ENCODE measurements at places on chromosomes 3 and 15.

GRCh38 chr15:53009093-53009492, 219.0 kb upstream of the ONECUT1 start:
- peaks cover 3% of the 10 kb centered on the region for H3K27me3 ChIP-seq
- no peak overlapping the region for H3K4me3 ChIP-seq
- no peaks in the 10 kb centered on the region for H3K36me3 ChIP-seq
- no peak overlapping the region for H3K27ac ChIP-seq
- no peaks in the 10 kb centered on the region for H3K4me1 ChIP-seq

GRCh38 chr15:81893182-81893835, 152.5 kb downstream of the MEX3B start:
- no peaks in the 10 kb centered on the region for H3K4me1 ChIP-seq
- peaks cover 2% of the 10 kb centered on the region for H3K27me3 ChIP-seq
- no peak overlapping the region for H3K27ac ChIP-seq
- no peaks in the 10 kb centered on the region for H3K36me3 ChIP-seq
- no peak for DNase-seq

DNA sequence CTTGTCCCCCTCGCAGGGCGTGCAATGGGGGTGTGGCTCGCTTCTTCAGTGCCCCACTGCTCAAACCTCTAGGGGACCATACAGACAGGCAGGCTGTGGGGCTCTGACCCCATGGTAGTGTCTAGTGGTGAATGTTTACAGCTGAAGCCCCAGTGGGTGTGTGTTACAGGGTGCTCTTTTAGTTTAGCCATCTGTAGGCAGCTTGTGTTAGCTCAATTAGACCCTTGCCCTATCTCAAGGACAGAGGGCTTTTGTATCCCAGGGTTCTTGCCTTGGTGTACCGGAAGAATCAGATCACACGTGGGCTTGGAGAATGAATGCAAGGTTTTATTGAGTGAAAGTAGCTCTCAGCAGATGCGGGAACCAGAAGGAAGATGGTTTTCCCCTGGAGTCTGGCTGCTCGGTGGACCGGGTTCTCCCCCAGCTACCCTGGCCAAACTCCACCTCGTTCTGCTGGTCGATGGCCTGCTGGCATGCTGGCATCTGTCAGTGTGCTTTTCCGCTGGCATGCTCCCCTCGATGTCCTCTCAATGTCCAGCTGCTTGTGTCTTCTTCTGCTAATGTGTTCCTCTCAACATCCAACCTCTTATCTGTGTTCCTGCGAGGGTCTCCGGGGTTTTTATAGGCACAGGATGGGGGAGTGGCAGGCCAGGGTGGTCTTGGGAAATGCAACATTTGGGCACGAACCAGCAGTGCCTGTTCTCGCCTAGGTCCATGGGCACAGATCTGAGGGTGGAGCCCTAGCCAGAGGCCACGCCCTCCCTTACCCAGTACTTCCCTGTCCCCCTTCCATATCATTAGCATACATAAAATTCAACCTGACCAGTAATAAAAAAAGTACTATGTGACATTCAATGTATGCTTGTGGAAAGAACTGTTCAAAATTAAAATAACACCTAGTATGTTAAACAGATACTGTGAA, 6.6 kb downstream of the SPCS1 start:
- no peak for DNase-seq
- no peak overlapping the region for H3K4me3 ChIP-seq
- peak overlapping the region; percentile 48 for H3K27ac ChIP-seq
- H3K4me1 ChIP-seq, result peaks cover 13% of the 10 kb centered on the region
- H3K27me3 ChIP-seq, result no peaks in the 10 kb centered on the region
- H3K36me3 ChIP-seq, result peaks cover 44% of the 10 kb centered on the region

DNA sequence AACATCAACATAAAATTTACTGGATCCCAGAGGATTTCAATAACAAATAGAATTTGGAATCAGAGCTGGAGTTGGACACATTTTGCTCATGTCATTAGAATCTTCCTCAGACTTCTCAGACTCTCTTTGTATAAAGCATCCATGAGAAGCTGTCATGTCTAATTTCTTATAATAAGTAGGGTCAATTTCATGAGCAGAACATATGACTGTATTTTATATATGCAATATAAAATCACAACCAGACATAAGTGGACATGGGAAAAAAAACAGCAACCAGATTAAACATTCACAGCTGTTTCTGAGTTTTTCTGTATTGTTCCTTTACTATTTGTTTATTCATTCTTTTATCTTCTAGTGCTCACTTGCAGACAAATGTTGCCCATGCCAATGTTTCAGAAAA, 325.5 kb downstream of the RBMS3 start:
- no peaks in the 10 kb centered on the region for H3K4me1 ChIP-seq
- H3K27ac ChIP-seq, result no peak overlapping the region

GRCh38 chr3:11734-12133, 184.8 kb upstream of the CHL1 start:
- peaks cover 13% of the 10 kb centered on the region for H3K27me3 ChIP-seq
- peak overlapping the region; percentile 71 for H3K27ac ChIP-seq
- peak; percentile 37 for DNase-seq
- peak overlapping the region; percentile 59 for H3K4me3 ChIP-seq
- peaks cover 2% of the 10 kb centered on the region for H3K4me1 ChIP-seq

DNA sequence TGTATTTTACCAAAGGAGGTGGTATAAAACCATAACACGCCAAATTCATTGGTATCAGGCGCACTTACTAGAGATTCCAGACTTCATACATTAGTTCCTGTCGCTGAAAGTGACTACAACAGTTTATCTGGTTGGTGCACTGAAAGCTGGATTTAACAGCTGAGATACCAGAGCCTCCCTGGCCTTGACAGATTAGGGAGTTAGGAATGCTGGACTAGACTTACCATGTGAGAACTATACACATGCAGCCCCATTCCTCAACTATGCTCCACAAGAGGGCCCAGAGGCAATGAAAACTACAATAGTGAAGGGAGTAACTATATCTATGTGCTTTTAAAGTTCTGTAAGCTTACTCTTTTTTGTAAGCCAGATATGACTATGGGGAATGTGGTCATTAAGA, 174.4 kb downstream of the STAG1 start:
- no peak for DNase-seq
- H3K36me3 ChIP-seq, result peaks cover 55% of the 10 kb centered on the region
- H3K4me3 ChIP-seq, result no peak overlapping the region
- H3K4me1 ChIP-seq, result no peaks in the 10 kb centered on the region
- no peak overlapping the region for H3K27ac ChIP-seq
- H3K27me3 ChIP-seq, result no peaks in the 10 kb centered on the region

DNA sequence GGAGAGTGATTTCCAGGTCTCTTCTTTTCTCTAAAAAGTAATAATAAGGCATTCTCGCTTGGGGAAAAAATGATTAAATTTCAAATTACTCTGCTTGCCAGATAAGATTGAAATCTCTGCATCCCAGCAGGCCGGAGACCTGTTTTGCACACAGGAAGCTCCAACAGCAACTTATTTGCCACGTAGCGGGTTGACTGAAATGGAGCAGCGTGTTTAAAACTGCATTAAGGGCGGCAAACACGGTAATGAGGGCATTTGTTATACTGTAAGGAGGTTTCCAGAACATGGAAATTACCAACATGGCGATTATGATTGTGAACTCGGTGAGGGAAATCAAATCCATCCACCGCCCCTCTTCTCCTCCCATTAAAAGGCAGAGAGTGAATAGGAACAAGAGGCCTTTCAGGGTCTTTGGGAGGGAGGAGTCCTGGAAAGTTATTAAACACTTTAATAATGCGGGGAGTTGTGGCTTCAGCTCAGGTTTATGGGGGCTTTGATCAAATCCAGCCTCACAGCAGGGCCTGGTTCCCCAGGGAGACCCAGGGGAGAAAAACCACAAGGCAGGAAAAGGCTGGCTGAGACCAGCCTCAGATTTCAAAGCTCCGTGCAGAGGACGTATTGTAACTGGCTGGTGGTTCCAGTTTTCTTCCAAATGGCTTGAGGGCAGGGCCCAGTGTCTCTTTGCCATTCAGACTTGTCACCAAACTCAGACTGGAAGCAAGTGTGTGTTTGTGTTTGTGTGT, 242.3 kb downstream of the TLE3 start:
- H3K27ac ChIP-seq, result no peak overlapping the region
- no peak overlapping the region for H3K4me3 ChIP-seq
- no peak for DNase-seq
- H3K4me1 ChIP-seq, result peaks cover 16% of the 10 kb centered on the region
- peaks cover 2% of the 10 kb centered on the region for H3K27me3 ChIP-seq

DNA sequence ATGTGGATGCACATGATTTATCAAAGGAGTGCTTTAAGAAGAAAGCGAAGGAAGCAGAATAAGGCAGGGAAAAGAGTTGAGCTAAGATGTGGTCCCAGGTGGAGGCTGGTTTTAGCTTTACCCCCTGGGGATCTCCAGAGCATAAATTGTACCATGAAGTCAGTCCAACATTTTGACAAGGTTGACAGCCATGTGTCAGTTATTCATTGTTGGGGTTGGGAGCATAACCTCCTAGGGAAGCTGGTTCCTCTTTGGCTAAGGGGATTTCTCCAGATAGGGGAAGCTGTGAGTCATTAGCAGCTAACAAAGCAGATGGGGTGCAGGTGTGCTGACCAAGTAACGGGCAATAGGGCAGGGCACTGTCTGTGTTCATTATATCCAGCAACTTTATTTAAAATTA, 123.7 kb upstream of the IGSF10 start:
- H3K4me1 ChIP-seq, result no peaks in the 10 kb centered on the region
- H3K27me3 ChIP-seq, result peaks cover 11% of the 10 kb centered on the region
- DNase-seq, result no peak
- no peak overlapping the region for H3K27ac ChIP-seq
- no peaks in the 10 kb centered on the region for H3K36me3 ChIP-seq

All from activated T-cell treated with anti-CD3 and anti-CD28 coated beads, Interleukin-2, amount 50 U/mL, for 24 hours (primary cell).